ENCODE measurements at places on chromosomes 6 and 20.
A peak's percentile ranks its signal among the peaks of the same experiment; 100 is the strongest.

- DNase-seq = peak; percentile 80
Measured at GRCh38 chr20:47318027-47318585, 38.4 kb downstream of the ZMYND8 start.

- no peak for DNase-seq
Measured at GRCh38 chr6:158010591-158011477, 29.2 kb downstream of the SYNJ2 start.

GRCh38 chr20:36538026-36538722, 3.1 kb upstream of the MYL9 start:
- DNase-seq = no peak

DNA sequence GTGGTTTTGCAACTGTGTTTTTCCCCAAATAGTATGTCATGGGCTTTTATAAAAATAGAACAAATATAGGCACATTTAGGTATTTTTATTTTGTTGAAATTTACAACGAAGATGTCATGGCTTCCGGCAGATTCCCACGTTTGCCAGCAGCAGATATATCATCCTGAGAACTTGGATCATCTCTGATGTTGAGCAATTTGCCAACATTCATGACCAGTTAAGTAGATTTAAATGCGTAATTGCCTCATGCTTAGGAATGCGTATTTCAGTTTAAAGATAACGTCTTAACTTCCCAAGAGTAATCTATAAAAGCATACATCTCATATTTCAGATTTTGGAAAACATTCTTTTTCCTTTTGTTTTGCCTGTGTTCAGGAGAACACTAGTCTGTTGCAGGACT, 457.8 kb downstream of the QKI start:
- peak; percentile 77 for DNase-seq

- DNase-seq = peak; percentile 90
Measured at GRCh38 chr20:7673841-7674240, 266.4 kb downstream of the HAO1 start.

DNA sequence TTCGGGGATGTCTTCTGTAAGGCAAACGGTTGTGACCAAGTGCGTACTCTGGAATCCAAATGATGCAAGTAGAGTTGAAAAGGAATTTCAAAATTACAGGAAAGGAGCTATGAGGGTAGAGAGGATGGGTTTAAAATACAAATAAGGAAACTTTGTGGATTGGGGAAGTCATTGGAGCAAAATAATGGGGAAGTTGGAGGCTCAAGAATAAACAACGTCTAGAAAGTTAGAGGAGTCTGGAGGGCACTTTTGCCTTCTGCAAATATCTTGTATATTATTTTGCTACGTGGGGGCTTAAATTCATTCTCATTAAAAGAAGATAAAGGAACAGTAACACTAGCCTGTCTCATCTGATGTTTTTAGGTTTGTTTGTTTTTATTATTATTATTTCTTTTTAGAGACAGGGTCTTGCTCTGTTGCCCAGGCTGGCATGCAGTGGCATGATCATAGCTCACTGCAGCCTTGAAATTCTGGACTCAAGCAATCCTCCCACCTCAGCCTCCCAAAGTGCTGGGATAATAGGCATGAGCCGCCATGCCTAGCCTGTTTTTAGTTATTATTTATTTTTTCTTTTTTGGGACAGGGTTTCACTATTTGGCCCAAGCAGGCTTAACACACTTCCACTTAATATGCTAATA, 55.0 kb upstream of the TNFAIP3 start:
- DNase-seq = no peak

DNA sequence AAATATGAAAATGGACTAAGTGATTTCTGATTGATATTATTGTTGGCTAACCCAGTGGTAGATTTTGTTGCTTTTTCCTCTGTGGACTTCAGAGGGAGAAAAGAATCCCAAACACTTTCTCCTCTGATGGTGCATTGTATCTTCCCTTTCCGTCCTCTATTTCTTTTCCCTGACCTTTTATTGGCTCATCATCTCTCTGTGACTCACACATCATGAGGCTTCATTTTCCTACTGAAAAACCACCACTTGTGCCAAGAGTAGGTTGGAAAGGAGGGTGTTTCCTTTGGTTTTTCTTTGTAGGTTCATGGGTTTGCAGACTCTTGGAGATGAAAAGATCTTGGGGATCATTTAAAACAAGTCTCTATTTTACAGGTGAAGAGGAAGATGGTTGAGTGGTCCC, 311.7 kb upstream of the JAG1 start:
- DNase-seq = peak; percentile 42

GRCh38 chr6:1439349-1439748, 50.0 kb downstream of the FOXF2 start:
- no peak for DNase-seq

- peak; percentile 44 for DNase-seq
Measured at GRCh38 chr6:153949616-153950015, 89.4 kb upstream of the OPRM1 start.

- no peak for DNase-seq
Measured at GRCh38 chr6:53714888-53715287, 49.3 kb upstream of the KLHL31 start.

GRCh38 chr6:170057961-170058877, 232.7 kb downstream of the DLL1 start:
- DNase-seq = no peak

- peak; percentile 20 for DNase-seq
Measured at GRCh38 chr20:3165473-3166337, 6.0 kb upstream of the FASTKD5 start.

- no peak for DNase-seq
Measured at GRCh38 chr6:34130862-34131261, 15.0 kb downstream of the GRM4 start.

- DNase-seq = no peak
Measured at GRCh38 chr20:6863798-6864201, 96.3 kb downstream of the BMP2 start.
